Astrocyte (in vitro differentiated cells and primary cell): ENCODE measurements at places on chromosomes 13 and 19. TPM values are rescaled to one million over a fixed set of nuclear protein-coding genes. Genes with fewer than 3 reads are reported as not detected.

The ARGLU1 gene
- total RNA-seq = 52.3 and 56.9 TPM in 2 replicates

The SPACA4 gene
- not detected in 2 replicates for total RNA-seq

The ZNF528 gene
- 7.5 and 8.1 TPM in 2 replicates for total RNA-seq

The CEACAM4 gene
- total RNA-seq = not detected in 2 replicates

The PNPLA6 gene
- total RNA-seq = 81.9 and 90.2 TPM in 2 replicates

- no peak for DNase-seq
Observed at GRCh38 chr13:34174671-34175145, 356.8 kb downstream of the RFC3 start.

DNA sequence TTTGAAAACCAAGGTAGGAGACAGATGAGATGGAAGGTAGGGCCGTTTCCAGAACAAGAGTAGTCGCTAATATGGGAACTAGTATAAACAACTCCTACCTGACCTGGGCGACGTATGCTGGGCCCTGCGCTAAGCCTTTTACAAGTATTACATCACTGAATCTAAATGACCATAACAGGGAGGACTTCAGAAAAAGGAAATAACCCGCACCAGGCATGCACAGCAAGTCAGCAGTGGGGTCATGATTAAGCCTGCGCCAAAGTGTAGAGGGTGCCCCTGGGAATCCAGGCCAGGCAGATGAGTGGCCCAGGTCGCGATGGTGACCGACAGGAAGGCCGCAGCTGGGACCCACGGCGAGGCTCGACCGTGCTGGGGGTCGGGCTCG, 613 bp downstream of the ATP13A1 start:
- DNase-seq = no peak

DNA sequence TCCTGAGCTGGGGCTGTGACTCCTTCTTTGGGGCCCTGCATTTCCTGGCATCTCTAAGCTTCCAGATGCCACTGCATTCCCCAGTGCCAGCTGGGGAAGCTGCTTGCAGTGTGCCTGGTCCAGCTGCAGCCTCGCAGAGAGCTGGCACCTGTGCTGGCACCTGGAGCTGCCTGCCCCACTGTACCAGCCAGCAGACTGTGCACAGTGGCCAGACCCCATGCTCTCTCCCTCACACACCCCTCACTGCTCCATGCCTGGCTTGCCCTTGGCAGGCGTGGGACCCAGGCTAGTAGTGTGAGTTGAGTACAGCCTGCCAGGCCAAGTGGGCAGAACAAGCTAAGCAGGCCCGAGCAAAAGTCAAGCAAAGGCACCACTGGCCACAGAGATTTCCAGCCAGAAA, 327.5 kb downstream of the NDFIP2 start:
- DNase-seq = no peak

- DNase-seq = peak; percentile 48
Observed at GRCh38 chr13:106296723-106297122, 238.7 kb downstream of the EFNB2 start.

DNA sequence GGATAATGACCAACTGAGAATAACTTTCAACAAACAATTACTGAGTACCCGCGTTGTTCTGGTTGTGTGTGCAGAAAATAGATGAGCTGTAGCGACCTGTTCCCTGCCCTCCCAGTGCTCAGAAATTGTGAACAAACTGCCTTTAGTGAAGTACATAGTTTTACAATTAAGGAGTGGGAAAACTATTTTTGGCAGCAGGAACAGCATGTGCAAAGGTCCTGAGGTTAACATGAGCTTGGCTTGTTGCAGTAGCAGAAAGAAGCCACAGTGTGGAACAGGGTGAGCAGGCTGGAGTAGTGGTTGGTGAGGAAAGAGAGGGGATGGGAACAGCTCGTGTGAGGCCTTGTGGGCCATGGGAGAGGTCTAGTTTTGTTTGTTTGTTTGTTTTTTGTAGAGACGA, 16.0 kb downstream of the RYR1 start:
- DNase-seq = no peak

GRCh38 chr19:15418579-15419412, at the start of gene AKAP8L:
Gene AKAP8L, minus strand, starts transcription at chr19:15418988. Its CDS starts 65 bp downstream, at chr19:15418923.
- peak; percentile 99 for DNase-seq

DNA sequence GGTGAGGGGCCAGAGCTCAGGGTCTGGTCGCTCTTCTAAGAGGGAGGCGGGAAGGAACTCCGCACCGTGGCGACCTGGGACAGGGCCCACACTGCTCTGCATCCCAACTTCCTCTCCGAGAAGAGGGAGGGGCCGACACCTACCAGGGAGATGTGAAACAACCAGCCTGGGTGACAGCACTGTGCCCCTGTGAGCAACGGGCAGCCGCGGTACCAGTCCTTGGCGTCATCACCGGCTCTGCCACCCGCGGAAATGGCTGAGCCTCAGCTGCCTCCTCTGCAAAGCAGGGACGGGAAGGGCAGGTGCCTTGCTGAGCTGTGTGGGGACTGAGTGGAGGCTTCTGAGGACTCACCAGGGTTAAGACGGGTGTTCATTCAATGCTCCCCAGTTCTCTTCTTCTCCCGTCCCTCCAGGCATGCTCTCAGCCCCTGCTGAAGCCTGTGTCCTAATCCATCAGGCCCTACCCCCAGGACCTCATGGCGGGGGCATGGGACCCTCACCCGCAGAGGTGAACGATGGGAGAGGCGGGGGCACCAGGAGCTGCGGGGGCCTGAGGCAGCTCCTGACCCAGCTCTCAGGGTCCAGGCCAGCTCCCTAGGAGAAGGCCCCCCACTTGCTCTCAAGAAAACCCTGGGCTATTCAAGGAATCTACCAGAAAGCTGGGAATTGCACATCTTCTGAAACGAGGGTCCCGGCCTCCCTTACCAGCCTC, 9.3 kb downstream of the ZNF787 start:
- no peak for DNase-seq

GRCh38 chr13:43537124-43537523, 249.6 kb downstream of the ENOX1 start:
- DNase-seq = no peak

GRCh38 chr13:111663953-111664421, 343.5 kb downstream of the TEX29 start:
- DNase-seq = no peak

DNA sequence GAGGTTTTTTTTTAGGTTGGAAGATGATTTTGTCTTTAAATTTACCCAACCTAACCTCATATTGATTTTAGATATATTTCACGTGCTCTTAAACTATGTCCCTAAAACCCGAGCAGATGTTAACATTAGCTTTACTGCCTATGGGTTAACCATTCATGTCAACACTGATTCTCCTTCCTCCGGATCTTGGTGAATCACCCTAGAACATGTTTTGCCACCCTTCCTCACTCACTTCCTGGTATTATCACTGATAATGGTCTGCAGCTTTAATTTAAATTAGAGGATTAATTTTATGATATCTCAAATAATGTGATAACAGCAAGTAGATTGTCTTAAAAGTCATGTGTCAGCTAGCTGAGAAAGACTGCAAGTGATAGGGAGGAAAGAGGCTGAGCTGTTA, 31.9 kb downstream of the HTR2A start:
- DNase-seq = no peak
